ENCODE measurements at places on chromosomes 3 and 15.

DNA sequence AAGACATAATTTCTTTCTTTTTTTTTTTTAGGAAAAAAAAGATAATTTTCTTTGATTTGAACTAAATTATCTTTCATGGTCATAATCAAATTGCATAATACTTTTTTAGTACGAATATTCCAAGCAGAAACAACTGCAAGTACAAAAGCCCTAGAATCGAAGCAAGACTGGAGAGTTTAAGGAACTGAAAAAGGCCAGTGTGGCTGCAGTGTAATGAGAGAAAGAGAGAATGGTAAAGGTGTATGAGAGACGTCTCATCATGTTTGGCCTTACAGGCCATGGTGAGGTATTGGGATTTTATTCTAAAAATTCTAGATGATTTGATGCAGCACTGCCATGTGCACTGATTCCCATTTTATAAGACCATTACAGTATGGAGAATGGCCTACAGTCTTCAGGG is 180.9 kb downstream of the SUCNR1 start:
- DNase-seq, result no peak

- DNase-seq, result no peak
Observed at GRCh38 chr15:89621547-89621946, 33.7 kb downstream of the KIF7 start.

GRCh38 chr15:74443100-74443909 is 9.5 kb upstream of the SEMA7A start:
- peak; percentile 43 for DNase-seq

- no peak for DNase-seq
Observed at GRCh38 chr3:196524527-196524926, 9.4 kb upstream of the SMCO1 start.

DNA sequence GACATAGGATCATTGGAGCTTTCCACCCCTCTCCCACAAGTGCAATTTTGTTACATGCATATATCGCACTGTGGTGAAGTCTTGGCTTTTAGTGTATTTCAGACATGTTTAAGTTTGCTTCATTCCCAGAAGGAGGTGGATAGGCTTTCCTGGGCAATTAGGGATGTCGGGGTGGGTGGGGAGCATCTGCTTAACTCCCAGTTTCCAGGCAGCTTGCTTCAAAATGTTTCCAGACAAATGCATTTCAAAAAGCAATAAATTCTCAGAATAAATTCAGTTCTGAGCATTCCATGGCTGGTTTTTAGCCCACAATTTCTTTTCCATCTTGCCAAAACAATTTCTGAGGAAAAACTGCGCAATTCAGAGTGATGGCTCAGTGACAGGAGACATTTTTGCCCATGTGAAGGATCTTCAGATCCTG is 227.7 kb upstream of the ZPLD1 start:
- DNase-seq, result no peak

DNA sequence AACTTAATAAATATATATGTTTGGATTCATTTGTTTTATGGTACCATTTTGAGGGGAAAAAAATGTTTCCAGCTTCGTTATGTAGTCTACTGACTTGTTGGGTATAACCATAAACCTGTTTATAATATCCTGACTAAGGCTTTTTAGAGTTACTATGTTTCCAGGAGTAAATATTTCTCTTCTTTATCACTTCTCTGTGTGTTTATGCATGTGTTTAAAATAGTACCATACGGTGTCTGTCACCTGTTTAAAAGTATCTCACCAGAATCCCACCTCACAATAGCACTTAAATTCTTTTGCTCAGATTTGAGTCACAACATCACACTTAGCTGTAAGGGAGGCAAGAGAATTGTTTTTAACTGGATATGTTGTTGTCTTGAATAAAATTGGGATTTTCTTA is 15.1 kb downstream of the LACTB start:
- no peak for DNase-seq

DNA sequence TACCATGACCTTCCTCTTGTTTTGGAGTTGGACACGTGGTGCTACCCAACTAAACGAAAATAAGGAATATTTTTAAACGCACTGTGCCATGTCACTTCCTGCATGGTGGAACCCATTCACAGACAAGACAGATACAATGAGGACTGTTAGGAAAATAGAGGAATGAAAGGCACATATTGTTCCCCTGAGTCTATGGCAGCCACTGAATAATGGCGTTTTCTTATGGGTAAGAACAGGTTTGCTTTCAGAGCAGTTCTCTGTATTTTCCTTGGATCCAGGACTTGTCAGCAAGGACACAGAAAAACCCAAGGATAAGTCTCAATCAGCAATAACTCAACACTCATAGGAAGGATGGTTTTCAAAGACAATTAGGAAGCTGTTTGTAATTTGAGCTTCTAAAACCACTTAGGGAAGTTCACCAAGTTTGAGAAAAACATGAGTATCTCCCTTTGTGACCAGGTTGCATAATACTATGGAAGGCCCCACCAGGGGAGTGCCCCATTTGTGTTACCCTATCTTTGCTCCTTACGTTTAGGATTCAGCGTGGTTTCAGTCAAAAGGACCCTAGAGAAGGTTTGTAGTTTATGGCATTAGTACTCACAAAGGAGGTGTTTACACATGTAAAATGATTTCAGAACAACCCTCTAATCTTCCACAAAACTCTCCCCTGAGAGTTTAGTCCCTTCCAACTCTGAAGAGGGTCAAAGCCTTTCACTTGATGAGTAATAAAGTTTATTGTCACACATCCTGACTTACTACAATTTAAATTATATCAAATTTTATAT is 487.2 kb upstream of the ATP11B start:
- no peak for DNase-seq

- no peak for DNase-seq
Observed at GRCh38 chr15:40310001-40310959, 2.5 kb upstream of the PLCB2 start.

DNA sequence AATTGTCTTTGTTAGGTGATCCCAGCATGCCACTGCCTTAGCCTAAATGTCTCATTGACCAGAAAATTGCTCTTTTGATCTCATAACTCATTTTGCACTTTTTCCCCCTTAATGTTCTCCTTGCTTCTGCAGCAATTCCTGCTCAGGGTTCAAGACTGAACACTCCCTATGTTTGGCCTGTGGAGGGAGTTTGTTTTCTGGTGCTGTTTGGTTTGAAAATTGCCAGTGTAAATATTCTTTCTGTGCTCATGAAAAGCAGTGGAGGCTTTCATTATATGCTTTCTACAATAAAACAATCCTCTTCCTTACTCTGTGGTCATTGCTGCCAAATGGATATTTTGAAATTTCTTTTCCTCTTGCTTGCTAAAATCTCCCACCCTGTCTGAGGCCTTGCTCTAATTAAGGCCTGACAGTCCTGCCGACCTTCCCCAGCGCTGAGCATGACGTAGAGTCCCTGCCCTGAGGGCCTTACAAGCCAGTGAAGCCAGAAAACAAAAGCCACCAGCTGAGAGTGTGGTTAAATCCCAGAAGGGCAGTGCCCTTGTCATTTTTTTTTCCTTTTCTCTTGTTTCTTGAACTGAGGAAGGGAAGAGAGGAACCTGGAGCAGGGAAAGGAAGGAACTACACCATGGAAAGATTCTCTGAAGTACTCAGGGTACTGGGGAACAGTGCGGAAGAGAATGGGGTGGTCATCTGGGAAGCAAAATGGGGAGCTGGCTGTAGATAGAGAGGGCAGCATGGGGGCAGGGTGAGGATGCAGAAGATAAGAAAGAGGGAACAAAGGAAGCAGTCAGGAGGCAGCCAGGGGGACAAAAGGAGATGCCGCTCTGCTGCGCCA is 24.8 kb downstream of the ZBTB38 start:
- peak; percentile 62 for DNase-seq

DNA sequence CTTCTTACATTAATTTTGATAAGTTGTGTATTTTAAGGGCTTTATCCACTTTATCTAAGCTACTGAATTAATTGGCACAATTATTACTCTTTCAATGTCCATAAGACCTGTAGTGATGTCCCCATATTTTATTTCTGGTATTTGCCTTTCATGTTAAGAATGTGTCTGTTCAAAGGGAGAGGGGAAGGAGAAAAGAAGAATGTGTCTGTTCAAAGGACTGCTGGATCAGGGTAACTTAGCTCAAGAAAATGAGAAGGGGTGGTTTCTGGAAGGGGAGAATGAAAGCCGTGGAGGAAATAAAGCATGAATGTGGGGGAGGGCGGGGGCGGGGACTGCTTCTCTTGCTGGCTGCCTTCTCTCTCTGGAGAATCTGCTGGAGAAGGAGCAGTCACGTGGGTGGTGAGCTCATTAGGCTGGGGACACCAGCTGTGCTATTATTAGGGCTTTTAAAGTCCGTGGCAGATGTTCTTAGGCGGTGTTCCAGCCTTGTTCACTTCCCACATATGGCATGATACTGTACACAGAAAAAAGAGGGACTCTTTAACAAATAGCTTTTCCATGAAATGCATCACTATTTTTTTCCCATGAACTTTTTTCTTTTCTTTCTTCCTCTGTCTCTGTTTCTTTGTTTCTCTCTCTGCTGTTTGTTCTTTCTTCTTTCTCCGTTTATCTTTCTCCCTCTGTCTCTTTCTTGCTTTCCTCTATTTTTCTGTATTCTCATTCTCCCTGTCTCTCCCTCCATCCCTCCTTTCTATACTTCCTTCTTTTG is 63.7 kb upstream of the ULK4 start:
- peak; percentile 64 for DNase-seq

DNA sequence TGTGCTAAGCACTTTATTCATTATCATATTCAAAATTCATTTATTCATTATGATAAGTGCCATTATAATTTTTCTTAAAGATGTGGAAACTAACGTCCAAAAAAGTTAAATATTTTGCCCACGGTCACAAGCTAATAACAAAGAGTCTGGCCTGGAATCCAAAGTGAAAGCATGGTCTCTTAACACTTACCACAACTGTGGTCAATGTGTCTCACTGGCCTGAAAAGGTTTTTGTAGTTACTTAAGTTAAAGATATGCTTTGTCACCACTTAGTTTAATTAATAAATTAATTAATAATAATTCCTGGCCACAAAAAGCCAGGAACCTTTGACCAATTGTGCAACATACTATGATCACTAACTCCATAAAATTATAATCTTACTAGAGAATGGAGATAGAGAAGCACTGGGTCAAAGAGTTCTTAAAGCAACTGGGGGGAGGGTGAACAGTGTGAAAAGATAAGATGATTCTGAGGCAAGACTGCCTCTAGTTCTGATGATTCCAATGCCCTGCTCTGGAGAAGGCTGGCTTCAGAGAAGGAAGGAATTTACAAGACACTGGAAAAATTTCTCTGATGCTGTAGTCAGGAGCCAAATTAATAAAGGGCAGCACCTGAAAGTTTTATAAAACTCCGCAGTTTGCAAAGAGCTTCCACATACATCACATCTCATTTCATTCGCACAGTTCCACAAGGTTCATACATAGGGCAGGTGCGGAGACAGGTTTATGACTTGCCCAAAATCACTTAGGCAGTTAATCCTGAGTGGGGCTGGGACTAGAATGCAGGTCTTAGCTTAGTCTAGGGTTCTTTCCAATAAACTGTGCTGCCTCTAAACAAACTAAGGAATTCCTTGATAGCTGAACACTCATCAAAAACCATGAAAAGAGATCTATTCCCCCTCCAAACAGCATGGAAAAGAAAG is 32.5 kb downstream of the NPTN start:
- DNase-seq, result no peak

- DNase-seq, result no peak
Observed at GRCh38 chr3:139302084-139302800, 41.6 kb upstream of the MRPS22 start.

- DNase-seq, result peak; percentile 98
Observed at GRCh38 chr3:82354228-82354627, 592.8 kb upstream of the GBE1 start.

DNA sequence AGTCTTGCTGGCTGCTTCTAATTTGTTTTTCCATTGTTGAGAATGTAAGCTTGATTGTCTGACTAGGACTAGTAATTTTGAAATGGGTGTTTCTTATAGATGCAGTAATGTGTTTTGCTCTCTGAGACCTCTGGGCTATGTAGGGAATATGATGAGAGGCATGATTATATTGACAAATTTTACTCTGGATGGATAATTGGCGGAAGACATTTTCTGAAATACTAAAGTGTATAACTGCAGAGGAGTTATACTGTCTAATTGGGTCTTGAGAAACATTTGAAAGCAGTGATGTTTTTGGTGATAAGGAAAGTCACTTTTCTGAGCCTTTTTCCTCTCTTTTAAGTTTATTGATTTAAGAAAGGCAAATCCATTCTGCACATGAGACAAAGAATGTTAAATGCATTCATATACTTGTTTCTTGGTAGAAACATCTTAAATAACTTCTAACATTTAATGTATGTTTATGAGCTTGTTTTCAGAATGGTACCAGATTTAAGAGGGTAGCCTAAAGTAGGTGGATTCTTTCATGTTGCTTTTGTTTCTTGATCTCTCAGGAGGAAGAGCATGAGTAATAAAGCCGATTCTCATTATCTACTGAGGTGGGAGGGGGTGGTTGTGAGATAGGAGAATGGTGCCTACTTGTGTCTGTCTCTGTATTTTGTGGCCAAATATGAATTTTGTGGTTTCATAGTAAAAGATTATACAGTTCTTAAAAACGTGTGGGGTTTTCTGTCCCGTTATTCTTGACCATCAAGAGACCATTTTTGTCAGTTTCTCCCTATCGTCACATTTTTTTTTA is 2.0 kb downstream of the ATP2C1 start:
- no peak for DNase-seq

- peak; percentile 39 for DNase-seq
Observed at GRCh38 chr3:43855674-43856299, 165.0 kb downstream of the ABHD5 start.

DNA sequence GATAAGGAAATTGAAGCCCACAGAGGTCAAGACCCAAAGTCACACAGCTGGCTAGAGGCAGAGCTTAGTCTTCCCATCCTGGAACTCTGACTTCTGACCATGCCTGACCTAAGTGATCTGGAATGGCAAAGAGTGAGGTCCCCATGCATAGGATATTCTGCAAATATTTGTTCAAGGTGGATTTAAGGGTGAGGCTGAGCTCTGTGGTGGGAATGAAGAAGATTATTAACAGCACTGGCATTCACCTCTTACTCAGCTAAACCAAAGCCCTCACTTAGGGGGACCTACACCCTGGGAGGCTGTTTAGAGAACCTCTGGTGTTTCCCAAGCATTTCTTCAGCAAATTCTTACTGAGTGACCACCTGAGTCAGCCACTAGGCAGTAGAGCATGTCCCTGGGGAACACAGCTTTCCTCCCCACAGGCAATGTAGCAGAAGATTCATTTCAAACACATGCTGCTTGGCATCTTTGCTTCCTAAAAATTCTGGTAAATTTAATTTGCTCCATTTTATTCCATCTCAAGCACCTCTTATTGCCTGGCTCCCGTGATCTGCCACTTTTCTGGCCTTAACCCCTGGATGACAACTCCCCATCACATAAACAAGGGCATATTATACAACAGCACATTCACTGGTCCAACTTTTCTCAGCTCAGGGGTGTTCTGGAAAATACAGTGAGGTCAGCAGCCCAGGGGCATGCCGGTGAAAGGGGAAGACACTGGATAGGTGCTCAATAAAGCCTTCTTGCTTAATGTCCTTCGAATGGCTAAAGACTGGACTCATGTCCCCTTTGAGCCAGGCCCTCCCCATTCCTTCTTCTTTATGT is 176.0 kb downstream of the ABHD5 start:
- no peak for DNase-seq

Measured in G401 (cell line).